ENCODE measurements at places on chromosomes 7 and 10.

GRCh38 chr7:12895296-12895695 is 207.9 kb downstream of the ARL4A start:
- no peak for ATAC-seq

GRCh38 chr10:70509757-70510147 is 31.2 kb downstream of the PALD1 start:
- no peak for ATAC-seq

DNA sequence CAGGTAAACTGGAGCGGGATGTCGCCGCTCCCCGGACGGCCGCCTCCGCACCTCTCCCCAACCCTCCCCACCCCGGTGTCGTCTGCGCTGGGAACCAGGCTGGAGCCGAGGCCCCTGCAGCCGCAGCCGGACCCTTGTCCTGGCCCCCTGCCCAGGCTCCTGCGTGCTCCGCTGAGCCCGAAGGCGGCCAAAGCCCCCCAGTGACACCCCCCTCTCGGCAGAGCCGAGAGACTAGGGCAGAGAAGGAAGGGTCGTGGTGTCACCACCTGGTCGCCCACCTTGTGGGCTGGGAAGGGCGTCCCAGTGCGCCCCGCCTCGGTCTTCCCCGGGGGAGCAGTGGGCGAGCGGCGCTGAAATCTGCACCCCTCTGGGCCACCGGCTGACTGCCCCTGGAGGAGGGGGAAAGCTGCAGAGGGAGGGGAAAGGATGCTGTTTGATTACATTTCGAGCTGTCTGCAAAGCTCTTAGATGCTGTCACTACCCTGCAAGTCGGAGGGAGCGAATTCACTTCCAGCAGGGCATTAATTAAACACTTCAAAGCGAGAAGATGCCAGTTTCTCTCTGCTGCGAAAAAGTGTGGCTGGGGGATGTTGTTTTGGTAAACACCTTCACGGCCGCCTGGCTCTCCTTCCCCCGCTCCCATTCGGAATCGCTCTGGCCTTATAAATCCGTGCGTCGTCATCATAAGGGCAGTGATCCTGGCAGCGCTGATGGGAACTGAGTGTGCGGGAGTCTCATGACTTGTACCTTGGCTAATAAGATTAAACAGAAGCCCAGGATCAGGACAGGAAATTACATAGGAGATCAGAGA is 622 bp downstream of the DYNC1I1 start:
- peak; percentile 21 for ATAC-seq

DNA sequence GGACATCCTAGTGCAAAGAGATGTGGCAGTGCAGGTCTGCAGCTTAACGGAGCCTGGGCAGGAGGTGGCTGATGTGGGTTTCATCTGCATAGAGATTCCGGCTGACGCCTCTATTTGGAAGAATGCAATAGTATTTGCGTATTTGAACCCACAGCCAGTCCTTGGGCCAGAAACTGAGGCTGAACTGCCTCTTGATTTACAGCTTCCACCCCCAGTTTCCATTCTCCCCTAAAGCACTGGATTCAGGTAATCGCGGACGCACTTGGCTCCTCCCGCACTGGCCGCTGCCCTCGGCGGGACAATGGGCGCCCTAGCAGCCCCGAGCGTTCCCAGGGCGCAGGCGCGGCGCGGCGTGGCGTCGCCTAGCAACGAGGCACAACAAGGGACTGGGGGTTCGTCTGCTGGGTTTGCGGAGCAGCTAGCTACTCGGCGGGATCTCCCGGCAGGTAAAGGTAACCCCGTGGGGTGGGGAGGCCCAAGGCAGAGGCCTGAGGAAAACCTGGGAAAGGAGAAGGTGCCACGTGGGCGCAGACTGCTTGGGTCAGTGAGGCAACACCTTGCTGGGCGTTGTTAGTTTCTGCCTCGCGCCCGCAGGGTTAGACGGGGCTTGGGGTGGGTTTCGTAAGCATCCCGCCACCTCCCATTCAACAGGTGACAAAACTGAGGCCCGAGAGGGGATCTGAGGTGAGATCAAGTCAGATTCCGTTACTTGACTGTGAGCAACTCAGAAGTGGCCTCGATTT is at the start of gene ARMC3:
TSS of gene ARMC3 (plus strand) at position 393 of the 743 bp plus-strand sequence. CDS start 3,944 bp downstream, outside the sequence.
- peak; percentile 42 for ATAC-seq

GRCh38 chr10:125823663-125824251 is 411 bp downstream of the BCCIP start:
- no peak for ATAC-seq

DNA sequence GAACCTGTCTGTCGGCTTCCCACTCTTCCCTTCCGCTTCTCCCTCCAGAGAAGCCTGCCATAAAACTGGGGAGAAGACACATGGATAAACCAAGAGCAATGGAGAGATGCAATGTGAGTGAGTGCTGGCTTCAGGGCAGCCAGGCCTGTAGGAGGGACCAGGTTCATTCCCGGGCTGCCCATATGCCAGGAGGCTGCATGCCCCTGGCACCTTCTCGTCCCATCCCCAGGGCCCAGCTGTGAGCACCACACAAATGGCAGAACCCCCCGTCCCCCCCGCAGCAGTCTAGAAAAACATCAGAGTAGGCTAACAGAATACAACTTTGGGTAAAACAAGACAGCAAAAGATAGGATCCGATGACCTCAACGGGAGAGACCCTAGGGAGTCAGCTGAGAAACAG is 341.3 kb upstream of the SHH start:
- ATAC-seq, result no peak

Measured in esophagus mucosa (tissue), 1 donor.